Left lung (tissue), 14 donors: ENCODE measurements at places on chromosomes 2 and 18. TPM values are rescaled to one million over a fixed set of nuclear protein-coding genes. Genes with fewer than 3 reads are reported as not detected.

DNA sequence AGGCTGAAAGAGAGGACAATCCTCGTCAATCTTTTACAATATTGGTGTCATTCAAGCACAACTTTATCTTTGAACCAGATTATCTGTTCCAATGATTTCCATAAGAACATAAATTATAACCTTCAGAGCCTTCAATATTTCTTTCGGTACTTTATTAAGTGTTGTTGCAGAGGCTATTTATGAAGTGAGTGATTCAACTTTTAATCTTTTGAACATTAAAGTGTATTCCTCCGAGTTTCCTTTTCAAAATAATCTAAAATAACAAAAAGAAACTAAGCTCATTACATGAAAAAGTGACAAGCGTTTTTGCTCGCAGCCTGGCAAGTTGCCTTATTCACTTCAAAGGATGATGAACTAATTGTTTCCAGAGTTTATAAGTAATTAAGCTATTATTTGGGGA is 149.0 kb downstream of the MEIS1 start:
- DNase-seq = no peak

Gene SERPINB13
- polyA plus RNA-seq = not detected

GRCh38 chr2:12504443-12504842 is 212.3 kb upstream of the TRIB2 start:
- DNase-seq = no peak

GRCh38 chr18:54558609-54559585 is 32.1 kb upstream of the DYNAP start:
- DNase-seq = no peak

DNA sequence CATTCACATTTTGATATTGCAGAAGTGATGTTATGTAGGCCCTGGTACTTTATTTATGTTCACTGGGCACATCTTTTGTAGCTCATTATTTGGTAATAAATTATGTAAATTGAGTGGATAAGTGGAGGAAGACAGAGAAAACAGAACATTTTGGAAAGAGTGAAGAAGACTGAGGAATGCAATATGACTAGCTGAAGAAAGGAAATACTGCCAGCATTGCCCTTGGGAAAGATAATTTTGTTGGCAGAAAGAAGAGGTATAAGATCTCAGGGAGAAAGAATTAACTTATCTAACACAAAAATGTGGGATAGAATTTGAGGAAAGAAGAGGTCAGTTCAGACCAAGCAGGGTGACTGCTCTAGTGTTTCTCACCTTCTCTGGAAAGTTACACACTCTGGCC is 118.8 kb downstream of the TTC27 start:
- DNase-seq = no peak

DNA sequence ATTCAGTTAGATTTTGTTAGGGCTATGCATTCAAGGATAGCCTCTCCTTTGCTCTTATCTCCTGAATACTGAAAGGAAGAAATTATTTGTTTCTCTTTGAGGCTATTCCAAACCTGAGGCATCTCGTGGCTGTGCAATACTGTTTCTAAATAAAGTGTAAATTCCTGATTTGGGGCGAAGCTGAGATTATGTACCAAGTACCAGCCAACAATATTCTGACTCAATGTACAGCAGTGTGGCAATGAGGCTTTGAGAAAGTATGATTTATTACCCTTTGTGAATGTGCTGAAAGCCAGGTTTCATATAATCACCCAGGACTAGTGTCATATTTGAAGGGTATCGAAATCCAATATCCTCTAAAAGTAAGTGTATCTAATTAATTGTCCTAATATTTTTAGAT is 113.5 kb downstream of the MEIS1 start:
- no peak for DNase-seq

Gene SLC30A3
- 0.48 TPM for polyA plus RNA-seq

DNA sequence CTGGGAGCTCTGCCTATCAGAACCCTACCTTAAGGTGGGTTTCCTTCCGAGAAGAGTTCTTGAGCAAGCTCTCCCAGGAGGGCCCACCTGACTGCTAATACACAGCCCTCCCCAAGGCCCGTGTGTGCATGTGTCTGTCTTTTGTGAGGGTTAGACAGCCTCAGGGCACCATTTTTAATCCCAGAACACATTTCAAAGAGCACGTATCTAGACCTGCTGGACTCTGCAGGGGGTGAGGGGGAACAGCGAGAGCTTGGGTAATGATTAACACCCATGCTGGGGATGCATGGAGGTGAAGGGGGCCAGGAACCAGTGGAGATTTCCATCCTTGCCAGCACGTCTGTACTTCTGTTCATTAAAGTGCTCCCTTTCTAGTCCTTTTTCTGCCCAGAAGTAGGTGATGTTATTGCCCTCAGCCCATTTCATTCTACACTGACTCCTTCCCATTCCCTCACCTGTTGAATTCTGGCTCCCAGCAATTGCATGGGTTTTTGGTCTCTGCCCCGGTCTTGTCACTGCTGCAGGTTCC is 6.5 kb downstream of the TMEM37 start:
- no peak for DNase-seq

DNA sequence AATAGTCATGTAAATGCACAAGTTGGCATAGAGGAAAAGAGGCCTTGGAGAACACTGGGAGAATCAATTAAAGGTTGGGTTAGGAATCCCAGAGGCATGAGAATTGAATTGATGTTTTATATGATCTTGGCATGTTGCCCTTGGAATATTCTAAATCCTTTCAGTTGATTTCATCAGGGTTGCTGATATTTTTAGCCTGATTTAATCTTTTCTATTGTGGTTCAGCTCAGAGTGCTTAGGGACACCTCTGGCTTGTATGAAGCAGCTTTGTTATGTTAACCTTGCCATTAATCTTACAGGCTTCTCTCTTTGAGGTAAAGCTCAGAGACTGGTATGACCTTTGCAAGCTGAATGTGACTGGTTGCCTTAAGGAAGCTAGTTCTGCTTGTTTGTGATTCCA is 64.4 kb upstream of the LYPD6B start:
- DNase-seq = no peak

Gene PSMA8
- not detected for polyA plus RNA-seq

Gene FABP1
- polyA plus RNA-seq = not detected

DNA sequence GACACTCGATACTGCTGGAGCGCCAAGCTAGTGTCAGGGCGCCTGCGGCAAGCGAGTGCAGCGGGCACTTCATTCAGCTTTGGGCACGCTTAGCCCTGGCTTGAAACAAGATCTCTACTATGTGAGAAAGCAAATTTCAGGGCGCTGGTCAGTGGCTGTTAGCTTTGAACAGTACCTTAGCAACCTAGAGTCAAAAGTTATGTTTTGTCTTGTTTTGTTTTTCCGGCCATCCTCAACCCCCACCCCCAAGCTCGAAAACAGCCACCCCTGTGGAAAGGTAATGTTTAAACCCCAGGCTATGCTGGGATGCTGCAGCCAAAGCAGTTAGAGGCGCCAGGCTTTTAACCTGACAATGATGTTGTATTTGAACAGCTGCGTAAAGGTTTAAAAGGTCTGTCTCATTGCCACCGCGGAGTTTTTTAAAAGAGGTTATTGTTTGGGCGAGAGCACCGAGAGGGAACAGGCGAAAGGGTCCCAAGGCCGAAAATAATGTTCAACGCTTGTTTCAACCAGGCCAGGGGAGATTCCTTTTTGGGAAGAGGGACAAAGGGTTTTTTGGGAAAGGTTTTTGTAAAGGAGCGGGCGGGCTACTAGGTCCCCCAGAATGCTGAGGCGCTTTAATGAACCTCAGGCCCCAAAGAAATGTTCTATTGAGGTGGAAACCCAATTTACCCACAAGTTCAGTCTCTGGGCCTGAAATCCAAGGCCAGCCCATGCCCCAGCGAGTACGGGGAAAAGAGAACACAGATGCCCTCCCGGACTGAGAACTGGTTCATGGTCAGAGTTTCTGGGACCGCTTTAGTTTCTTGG is 2.3 kb upstream of the HOXD10 start:
- DNase-seq = no peak

DNA sequence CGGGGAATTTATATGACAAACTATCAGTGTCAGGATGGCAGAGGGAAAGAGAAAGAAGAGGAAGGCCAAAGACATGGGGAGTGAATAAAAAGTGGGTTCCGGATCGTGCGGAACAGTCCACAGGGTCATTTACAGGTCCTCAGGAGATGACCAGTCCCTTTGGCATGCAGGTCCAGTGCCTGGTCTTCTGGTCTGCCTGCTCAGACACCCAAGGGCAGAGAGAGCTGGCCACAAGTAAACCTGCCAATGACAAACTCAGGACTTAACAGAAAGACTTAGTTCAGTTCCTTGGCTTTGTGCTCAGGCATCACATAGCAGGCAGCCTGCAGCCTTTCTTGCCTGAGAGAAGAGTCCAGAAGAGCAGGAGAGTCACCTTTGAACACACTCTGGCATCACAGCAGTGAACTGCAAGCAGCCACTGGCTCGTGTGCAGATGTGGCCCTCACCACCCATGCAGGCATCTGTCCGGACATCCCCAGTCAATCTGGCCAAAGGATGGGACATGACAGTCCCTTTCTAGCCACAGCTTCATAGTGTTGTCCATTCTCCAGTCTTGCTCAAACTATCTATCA is 14.0 kb downstream of the TMEM127 start:
- DNase-seq = peak; percentile 71

Gene AFF3
- polyA plus RNA-seq = 21.7 TPM

Gene PID1
- polyA plus RNA-seq = 19.9 TPM
